ENCODE measurements at places on chromosomes 7 and 10.
A peak's percentile ranks its signal among the peaks of the same experiment; 100 is the strongest.

DNA sequence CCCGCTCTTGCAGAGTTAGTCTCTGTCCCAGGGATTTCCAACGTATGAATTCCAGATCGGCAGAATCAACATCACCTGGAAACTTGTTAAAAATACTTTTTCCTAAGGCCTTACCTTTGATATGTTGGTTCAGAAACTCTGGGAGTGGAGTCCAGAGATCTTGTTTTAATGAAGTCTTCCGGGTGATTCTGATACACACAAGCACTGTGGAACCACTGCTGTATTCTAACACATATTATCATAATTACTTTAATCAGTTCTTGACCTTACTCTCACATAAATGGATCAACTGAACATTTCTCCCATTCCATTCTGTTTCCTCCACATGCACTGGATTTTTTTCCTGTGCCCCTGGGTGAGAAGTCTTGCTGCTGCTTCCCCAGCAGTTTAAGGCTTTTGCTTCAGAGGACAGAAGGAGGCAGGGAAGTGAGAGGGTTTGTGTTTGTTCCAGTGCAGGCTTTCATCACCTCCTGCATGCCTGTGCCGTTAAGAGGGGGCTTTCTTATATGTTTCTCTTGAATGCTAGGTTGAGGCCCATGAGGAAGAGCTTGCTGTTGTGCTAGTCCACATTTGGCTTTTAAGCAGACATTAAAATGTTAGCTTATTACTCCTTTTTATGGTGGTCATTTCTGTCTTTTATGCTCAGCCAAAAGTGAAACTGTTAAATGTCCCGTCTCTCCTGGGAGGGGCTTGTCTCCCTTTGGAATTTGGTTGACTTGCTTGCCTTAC is 32.4 kb downstream of the CCSER2 start:
- peak; percentile 33 for DNase-seq

DNA sequence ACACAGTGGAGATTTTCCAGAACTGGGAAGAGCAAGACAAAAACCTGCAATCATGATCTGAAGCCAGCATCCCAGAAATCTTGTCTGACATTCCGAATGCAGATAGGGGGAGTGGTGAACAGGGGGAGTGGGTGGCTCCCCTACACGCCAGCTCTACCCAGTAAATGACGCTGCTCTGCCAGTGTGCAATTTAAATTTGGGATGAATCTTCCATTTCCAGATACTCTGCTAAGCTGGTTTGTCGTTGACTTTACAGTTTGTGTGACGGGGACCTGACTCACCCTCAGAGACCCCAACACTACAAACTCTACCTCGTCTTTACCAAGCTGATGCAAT is 68.7 kb upstream of the CAMK2B start:
- DNase-seq, result no peak

DNA sequence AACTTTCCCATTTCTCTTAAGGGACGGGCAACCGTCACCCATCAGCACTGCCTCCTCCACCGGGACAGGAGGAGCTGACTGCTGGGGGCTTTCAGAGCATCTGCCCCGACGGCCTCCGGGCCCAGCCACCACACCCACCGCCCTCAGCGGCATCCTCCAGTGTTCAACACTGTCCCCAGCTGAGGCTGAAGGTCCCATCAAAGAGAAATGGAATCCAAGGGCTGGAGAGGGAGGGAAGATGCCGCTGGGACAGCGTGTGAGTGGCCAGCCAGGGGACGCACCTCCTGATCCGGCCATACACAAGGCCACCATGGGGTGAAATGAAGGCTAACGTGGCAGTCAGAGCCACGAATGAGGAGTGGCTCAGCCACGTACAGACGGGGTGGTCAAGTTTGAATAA is 153.6 kb upstream of the PPP2R2D start:
- no peak for DNase-seq

GRCh38 chr7:115973406-115973805 is 57.2 kb downstream of the TFEC start:
- DNase-seq, result no peak

GRCh38 chr10:110474017-110474416 is 23.7 kb upstream of the DUSP5 start:
- no peak for DNase-seq

- no peak for DNase-seq
These were observed 133.7 kb upstream of the SH2B2 start for GRCh38 chr7:102152672-102153598.

DNA sequence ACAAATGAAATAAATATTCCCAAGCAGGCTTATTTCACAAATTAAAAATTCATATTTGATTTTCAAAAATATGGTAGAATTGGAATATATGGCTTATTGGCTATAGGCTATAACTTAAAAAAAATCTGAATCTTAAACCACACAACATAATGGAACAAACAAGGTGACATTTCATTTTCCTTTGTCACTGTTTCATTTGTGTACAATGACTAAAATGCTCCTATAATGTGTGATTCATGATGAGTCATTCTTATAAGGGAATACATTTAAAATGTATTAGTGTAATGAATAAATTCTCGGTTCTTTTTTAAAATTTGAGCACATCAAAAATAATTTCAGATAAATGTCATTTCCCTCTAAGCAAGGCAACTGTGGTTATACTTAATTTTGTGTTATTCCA is 148.0 kb upstream of the ANK3 start:
- DNase-seq, result no peak

DNA sequence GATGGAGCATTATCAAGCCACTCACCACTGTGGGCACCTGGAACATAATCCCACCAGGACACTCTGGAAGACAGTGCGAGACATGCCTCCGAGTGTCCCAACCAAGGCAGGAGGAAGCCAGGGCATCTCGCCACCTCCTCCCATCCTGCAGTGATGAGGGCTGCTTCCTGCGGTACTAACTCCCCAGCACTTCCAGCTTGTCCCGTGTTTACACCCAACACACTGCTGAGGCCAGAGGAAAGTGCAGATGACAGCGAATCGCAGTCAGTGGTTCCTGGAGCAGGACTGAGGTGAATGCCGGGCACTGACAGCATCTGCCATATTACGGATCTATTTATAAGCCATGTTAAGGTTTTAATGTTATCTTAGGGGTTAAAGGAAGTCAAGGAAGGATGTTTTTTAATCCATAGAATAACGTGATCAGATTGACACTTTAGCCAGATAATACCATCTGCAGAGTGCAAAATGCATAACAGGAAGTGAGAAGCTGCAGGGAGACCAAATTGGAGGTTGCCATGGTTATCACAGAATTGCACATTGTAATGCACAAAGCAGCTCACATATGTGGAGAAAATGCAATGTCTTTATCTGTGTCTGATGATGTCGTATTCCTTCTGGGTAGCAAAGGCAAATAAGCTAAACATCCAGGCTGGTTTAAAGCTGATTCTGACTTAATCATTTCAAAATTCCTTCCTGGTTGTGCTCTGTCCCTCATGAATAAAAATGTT is 314.1 kb upstream of the C7orf33 start:
- DNase-seq, result no peak

- no peak for DNase-seq
These were observed 162.0 kb downstream of the MDFIC start for GRCh38 chr7:115083935-115084334.

DNA sequence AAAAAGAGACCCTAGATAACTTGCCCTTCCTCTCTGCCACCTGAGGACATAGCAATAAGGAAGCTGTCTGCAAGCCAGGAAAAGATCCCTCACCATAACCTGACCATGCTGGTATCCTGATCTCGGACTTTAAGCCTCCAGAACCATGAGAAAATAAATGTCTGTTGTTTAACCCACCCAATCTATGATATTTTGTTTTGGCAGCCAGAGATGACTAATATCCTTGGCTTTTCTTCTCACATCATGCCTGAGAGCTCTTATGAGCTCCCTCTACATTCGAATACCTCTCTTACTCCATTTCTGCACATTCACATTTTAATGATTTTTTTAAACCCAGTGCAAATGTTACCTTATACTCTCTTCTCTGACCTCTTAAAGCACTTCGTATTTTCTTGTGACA is 214.0 kb upstream of the CHRM2 start:
- DNase-seq, result no peak

DNA sequence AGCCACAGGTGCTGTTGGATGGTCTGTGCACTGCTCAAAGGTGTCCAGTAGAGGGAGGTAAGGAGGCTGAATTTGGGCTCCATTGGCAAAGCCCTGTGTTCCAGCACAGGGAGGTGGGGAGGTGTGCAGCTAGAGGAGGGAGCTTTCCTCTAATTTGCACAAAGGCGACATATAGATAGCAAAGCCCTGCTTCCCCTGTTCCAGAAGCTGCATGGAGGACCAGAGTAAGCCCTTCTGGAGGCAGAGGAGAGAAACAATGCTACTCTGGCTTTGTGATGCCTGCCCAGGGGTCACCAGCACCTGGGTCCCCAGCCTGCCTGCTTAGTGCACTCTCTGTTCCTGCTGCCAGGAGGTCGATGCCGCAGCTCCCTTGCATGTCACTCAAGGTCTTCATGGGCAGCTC is 3.4 kb upstream of the ARHGAP22 start:
- DNase-seq, result no peak

DNA sequence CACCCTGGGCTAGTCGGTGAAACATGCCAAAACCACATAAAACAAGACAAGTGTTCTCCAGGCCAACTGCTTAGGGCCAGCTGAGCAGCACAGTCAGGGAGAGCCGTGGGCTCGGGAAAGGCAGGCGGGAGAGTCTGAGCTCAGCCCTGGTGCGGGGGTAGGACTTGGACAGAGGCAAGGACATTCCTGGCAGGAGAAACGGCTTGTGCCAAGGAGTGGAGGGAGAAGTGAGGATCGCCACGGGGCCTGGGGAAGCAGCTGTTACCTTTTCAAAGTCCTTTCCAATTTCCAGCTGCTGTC is 4.2 kb downstream of the ELN start:
- no peak for DNase-seq

GRCh38 chr10:36087006-36088005 is 445.2 kb upstream of the FZD8 start:
- no peak for DNase-seq

GRCh38 chr10:7362471-7362870 is 48.4 kb downstream of the SFMBT2 start:
- no peak for DNase-seq

DNA sequence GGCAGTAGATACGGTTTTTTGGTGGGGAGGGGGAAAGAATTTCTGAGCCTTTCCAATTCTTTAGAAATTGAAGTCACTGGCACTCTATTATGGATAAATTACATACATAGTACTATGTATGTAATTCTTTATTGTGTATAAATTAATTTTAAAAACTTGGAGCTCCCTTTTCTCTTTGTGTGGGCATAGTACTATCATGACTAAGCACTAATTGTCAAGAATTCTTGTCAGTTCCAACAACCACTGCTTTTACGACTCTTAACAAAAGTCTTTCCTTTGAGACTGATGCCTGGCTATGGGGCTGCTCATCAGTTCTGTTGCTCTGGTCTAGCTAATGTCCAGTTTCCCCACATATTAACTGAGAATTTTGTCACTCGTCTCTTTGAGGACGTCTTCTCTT is 365.3 kb upstream of the RNF32 start:
- DNase-seq, result no peak

GRCh38 chr7:44733708-44734481 is 14.8 kb upstream of the ZMIZ2 start:
- peak; percentile 64 for DNase-seq

DNA sequence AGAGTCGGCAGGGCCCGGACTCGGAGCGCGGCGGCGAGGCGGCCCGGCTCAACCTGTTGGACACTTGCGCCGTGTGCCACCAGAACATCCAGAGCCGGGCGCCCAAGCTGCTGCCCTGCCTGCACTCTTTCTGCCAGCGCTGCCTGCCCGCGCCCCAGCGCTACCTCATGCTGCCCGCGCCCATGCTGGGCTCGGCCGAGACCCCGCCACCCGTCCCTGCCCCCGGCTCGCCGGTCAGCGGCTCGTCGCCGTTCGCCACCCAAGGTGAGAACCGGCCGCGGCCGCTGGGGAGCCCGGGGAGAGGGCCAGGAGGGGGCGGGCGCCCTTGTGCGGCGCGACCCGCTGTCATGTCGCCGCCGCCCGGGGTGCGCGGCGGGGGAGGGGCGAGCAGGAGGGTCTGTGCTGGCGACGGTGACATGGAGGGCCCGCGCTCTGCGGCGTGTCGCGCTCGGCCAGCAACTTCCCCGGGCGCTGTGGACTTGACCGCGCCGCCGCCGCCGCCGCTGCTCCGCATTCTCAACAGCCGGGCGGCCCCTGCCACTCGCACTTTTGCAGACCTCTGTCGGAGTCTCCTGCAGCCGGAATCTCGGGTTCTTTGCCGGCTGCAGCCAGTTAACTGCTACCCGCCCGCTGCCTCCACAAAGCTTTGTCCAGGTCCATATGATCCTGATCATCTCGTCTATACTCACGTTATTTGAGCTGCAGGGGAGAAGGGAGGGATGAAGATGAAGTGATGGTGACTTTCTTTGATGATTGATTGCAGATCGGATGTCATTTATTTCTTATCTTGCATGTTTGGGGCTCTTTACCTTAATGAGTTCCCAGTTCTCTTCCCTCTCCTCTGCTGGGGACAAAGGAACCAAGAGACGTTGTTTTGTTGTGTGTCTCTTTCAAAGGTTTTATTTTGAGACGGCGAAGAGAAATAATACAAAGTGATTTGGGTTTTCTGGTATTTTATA is 869 bp downstream of the TRIM24 start:
- DNase-seq, result peak; percentile 69

GRCh38 chr7:49778731-49779270 is 5.4 kb downstream of the VWC2 start:
- no peak for DNase-seq

DNA sequence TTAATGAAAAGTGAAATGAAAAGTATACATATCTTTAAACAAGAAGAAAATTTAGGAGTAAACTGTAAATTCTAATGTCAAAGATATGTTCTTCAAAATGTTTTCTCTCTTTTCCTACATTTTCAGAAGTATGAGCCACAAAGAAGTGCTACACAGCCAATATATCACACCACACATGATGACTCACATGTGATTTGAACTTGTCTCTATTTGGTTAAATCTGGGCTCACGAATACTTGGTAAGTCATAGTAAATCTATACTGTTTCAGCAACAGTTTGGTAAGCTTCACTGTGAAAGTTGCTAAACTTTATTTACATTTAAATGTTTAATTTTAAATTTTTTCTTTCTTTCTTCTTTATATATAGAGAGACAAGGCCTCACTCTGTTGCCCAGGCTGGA is 380.6 kb upstream of the IGFBP3 start:
- no peak for DNase-seq

- no peak for DNase-seq
These were observed 8.8 kb upstream of the TMEM248 start for GRCh38 chr7:66912195-66912594.

DNA sequence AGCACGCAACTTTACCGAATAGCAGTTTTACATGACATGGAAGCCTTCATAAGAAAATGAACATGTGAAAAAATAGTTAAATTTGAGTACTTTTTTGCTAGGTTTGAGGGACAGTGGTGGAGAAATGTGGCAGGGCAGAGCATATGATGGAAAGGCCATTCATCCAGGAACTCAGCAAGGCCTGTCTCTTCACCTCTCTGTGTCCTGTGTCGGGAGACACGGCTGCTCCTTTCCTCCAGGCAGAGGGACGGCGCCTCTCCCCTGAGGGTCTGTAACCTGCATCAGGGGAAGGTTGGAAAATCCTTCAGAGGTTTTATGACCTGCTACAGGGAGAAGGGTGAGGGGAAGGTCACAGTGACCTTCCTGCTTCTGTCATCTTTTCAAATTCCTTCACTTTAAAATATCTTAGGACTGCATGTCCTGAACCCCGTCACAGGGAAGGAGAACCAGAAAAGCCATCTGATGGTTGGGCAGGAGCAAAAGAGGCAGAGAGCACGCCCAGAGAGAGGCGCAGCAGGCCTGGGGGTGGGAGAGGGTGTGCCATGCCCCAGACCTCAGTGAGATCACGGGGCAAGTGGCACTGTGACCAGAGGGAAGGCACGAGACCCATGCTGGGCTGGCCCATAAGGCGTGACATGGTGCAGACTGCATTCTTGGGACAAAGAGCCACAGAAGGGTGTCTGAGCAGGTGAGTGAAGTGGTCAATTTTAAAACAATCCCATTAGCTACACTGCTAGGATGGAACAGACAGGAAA is 44.0 kb downstream of the GSDME start:
- no peak for DNase-seq
